ENCODE measurements at places on chromosomes 12 and 14.

GRCh38 chr12:66589095-66589494 lies 89.8 kb downstream of the GRIP1 start:
- DNase-seq = no peak

GRCh38 chr12:114450515-114451300 lies 44.8 kb upstream of the TBX5 start:
- no peak for DNase-seq

DNA sequence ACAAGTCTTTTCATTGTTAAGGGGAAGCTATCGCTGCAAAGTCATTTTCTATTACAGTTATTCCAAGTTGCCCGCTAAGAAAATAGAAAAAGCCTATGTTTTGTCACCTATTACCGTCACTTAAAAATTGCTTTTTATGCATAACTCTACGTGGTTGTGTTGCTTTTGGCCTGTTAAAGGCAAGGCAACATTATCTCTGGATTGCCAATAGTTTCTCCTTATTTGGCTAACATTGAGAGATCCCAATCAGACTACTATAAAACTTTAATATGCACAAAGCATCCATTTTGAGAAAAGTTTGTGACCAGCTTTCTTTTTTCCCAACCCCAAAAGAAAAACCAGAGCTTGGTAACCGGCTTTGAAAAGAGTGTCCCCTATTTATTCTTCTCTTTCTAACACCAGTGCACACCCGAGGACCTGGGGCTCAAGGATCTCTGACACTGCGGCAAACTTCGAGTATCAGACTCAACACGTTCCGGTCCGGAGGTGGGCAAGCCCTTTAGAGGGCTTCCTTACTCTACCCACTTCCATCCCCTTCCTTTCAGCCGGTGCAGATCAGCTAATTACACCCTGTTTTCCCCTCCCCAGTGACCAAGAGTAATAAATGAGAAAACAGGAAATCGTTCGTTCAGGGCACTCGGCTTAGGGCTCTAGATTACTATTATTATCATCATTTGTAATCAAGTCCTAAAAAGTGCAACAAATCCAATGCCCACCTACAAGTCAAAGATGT lies 1.2 kb downstream of the PPP1R12A start:
- DNase-seq = no peak

DNA sequence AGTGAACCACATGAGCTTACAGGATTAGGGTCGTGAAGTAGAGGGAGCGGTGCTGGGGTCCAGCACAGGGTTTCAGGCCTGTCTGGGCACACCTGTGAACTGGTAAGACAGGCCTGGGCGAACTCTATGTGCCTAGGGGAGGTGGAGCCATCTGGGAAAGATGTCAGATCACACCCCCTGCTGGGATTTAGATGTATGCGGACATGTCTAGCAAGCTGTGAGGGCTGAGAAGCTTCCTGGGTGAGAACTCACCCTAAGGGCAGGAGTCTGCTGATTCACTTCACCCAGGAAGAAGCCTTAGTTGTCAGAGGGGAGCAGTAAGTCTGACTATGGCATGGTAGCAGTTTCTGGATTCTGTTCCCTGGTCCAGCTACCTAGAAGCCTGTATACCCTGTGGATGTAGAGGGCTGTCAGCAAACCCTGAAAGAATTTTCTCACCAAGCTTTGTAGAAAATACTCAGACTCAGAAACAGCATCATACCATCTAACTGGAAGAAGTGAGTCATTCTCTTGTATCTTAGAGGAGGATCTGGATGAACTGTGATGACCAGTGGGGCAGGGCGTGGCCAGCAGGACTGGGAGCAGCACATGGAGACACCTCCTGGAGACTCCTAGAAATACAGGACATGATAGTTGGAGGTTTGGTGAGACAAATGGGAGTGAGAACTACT lies 11.2 kb upstream of the PYGL start:
- no peak for DNase-seq

- DNase-seq = no peak
Measured at GRCh38 chr12:29314416-29314815, 66.6 kb downstream of the ERGIC2 start.

DNA sequence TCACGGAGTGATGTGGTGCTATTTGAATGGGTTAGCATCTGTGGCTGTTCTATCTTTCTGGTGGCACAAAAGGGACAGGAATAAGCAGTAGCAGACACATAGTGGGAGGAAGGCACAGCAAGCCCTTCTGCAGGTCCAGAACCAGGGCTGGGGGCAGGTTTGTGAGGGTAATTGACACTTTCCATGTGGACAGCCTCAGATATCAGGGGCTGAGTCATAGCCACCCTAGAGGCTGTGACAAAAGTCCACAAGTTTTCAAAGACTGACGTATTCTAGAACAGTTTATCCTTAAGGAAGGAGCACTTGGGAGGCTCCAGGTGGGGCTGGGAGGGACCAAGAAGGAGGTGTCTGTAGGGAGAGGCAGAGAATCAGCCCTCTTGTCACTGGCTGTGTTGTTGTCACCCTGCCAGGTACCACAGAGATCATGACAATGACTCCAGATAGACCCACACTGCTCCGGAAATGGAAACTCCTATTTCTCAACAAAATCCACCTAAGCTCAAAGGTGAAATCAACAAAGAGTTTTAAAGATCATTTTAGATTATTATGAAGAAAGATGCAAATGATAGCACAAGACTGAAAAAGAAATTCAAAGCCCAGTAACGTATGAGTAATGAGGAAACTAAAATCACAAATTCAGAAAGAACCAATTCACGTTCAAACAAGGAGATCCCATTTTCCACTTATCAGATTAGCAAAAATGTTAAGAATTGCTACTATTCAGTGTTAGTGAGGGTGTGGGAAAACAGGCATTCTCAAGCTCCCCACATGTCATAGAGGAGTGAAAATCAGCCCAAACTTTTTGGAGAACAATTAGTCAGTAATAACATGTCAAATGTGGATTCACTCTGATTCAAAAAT lies 48.3 kb downstream of the NFKBIA start:
- no peak for DNase-seq

DNA sequence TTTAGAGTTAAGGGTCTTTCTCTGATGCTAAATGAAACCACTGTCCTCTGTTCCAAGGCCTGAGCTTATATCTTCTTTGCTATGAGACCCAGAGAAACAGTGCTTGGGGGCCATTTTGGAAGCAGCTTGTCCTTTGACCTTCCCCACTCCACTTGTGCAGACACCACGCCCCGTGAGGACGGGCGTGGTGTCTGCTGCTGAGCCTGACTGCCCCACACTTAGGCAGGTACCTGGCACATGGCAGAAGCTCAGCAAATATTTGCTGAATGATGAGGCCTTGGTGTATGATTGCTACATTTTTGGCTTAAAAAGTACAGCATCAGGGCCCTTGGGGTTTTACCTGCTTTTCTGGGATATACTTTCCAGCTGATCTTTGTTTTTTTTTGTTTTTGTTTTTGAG lies 69.9 kb downstream of the RASSF3 start:
- no peak for DNase-seq

DNA sequence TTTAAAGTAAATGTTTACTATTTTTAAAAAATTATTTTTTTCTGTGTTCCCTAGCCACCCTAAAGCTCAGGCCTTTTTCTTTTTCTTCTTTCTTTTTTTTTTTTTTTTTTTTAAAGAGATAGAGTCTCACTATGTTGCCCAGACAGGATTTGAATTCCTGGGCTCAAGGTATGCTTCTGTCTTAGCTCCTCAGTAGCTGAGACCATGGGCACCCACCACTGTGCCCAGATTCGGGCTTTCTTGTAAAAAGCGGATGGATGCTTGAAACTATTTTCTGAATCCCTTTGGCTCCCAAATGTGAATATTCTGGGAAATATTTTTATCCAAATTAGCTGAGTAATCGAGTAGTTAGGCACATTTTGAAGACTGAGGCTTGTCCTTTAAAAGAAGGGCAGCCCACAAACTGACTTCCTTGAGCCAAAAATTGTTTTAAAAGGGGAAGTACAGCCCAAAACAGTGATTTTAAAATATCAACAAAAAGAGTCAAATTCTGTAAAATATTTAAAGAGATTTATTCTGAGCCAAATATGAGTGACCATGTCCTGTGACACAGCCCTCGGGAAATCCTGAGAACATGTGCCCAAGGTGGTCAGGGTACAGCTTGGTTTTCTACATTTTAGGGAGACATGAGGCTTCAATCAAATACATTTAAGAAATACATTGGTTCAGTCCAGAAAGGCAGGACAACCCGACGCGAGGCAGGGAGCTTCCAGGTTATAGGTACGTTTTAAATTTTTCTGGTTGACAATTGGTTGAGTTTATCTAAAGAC lies 28.8 kb upstream of the HIGD1C start:
- DNase-seq = no peak

GRCh38 chr12:51593539-51593938 lies 2.5 kb downstream of the SCN8A start:
- no peak for DNase-seq

- DNase-seq = no peak
Measured at GRCh38 chr12:80140005-80140404, 40.7 kb downstream of the OTOGL start.

DNA sequence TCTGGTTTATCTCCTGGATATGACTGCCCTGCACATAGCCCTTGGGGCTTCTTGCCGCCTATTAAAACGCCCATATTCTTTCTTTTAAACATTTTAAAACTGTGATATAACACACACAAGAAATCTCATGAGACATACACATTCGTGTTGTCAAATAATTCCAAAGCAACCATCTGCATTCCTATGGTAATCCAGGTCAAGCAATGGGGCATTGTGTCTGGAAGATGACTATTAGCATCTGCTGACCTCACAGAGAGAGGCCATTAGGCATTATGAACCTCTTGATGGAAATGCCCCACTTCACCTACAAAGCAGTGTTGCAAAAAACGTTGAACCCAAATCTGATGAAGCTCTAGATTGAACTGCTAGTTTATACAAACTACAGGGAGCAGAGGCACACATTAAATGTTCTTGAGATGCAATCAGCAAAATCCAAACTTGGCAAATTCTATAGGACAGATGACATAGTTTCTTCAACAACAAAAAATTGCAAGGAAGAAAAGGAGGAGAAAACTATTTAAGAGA lies 513.8 kb upstream of the CCDC196 start:
- DNase-seq = no peak

DNA sequence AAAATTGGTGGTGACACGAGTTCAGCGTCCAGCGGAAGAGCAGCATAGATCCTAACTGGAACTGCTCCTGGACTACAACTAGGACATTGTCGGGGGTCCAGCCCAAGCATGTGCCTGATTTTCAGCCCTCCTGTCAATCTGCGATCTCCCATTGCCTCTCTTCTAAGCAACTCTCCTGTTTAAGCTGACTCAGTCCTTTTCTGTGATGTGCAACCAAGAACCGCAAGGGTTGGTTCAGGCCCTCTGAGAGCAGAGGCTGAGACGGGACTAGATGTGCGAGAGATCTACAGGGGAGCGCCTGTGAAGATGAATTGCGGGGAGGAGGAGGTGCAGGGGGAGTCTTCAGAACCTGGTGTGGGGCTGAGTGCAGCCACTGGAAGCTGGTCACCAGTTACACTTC lies 3.7 kb upstream of the PAPLN start:
- DNase-seq = no peak

DNA sequence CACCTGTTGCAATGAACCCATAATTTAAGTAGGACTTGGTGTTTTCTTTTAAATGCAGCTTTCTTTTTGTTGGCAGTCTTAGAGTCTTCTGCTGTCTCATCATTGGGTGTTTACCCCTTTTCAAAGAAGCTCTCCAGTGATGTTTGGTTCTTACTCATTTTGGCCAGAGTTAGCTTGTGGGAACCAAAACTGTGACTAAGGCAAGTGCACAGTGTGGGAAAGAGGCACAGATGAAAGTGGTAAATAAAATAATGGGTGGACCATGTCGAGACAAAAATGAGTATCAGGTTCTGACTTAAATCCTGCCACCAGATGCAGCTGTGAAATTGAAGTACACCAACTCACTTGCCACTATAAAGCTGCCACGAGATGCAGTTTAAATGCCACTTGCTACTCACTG lies 615.4 kb upstream of the MIS18BP1 start:
- DNase-seq = no peak

DNA sequence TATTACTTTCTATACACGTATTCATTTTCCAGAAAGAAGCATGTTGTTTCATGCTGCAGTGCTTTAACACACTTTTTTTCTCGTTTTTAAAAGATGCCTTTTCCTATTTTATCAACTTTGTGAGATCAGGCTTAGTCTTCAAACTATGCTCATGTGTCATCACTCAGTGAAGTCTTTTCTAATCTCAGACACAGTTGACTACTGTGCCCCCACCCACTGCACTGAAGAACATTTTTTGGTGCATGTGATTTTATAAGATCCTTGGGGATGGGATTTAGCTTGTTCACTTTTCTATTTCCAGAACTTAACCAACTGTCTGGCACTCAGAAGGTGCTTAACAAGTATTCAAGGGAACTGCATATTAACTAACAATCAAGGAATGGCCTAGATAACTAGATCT lies 85.5 kb downstream of the CDK17 start:
- DNase-seq = no peak

GRCh38 chr12:34605510-34605887 lies 583.2 kb downstream of the ALG10 start:
- no peak for DNase-seq

DNA sequence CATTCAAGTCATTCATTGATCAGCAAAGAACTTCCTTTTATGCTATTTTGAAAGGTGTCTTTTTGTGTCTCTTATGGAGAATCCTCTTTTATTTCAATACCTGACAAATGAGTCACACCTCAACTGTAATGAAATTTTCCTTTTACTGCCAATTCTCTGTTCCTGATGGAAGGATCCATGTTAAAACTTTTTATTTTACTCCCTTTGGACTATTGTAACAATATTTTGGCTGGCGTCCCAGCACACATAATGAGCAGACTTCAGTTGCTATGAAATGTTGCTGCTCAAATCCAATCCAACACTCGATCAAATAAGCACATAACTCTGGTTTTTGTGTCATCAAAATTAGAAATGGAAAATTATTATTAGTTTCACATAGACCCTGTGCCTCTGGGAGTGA lies 21.9 kb upstream of the SLC15A5 start:
- no peak for DNase-seq

- DNase-seq = no peak
Measured at GRCh38 chr12:104508752-104509446, 52.2 kb downstream of the CHST11 start.

GRCh38 chr14:59282378-59282765 lies 93.9 kb downstream of the DAAM1 start:
- DNase-seq = no peak

- no peak for DNase-seq
Measured at GRCh38 chr12:101761350-101761749, 22.1 kb upstream of the SYCP3 start.

DNA sequence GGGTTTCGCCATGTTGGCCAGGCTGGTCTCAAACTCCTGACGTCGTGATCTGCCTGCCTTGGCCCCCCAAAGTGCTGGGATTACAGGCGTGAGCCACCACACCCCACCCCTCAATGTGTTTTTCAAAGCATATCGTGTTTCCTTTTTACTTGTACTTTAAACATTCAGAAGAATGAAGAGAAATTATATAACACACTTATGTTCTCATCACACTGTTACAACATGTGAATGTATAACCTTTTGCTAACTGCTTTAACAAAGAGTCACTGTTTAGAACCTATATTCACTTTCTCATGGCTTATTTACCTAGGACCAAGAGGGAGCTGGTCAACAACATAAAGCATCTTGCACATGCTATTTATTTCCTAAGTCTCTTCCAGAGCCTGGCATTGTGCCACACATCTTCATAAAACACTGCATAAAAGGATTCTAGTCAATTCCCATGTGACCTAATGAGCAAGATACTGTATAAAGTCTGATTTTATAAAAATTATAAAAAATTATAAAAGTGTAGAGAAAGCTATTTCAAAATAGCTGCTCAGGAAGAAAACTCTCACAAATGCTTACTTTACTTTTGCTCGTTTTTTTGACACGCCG lies 16.0 kb upstream of the ACTR6 start:
- no peak for DNase-seq
